ENCODE measurements at places on chromosomes 13 and 19. TPM values are rescaled to one million over a fixed set of nuclear protein-coding genes. Genes with fewer than 3 reads are reported as not detected.

Gene TMEM86B
- total RNA-seq, result 0.73 TPM

Gene RAB20
- total RNA-seq, result 18.4 TPM

Gene RSPH6A
- not detected for total RNA-seq

Gene CBLC
- not detected for total RNA-seq

Gene FBXO27
- 7.0 TPM for total RNA-seq

Gene SLITRK5
- total RNA-seq, result not detected

Gene N4BP2L1
- total RNA-seq, result 5.4 TPM

Gene DKKL1
- 0.50 TPM for total RNA-seq

Gene FRY
- total RNA-seq, result 1.9 TPM

Gene WDR62
- total RNA-seq, result 0.69 TPM

Gene ZNF77
- 4.5 TPM for total RNA-seq

Gene PDE4C
- total RNA-seq, result not detected

Gene FBXL12
- total RNA-seq, result 21.6 TPM

Gene ZNF729
- not detected for total RNA-seq

Gene IGFL1
- not detected for total RNA-seq

Gene OR7G3
- not detected for total RNA-seq

Gene CGB8
- total RNA-seq, result not detected

Gene PRR22
- total RNA-seq, result 0.37 TPM

Gene ZNF14
- total RNA-seq, result 2.1 TPM

Gene CYP2S1
- total RNA-seq, result not detected

Gene RNF225
- total RNA-seq, result not detected

Gene SOX1
- total RNA-seq, result not detected

Gene FFAR3
- 0.19 TPM for total RNA-seq

Gene F10
- total RNA-seq, result 4.4 TPM

Gene TEX26
- not detected for total RNA-seq

Gene MRPL57
- 19.1 TPM for total RNA-seq

Gene MUC16
- total RNA-seq, result not detected

Gene SMIM7
- total RNA-seq, result 96.5 TPM

Gene KISS1R
- total RNA-seq, result not detected

Gene HS6ST3
- total RNA-seq, result not detected

Gene ACP7
- total RNA-seq, result not detected

Gene FGF21
- total RNA-seq, result not detected

Gene RAB3A
- total RNA-seq, result 1.9 TPM
